ENCODE measurements at places on chromosomes 16 and 17.

DNA sequence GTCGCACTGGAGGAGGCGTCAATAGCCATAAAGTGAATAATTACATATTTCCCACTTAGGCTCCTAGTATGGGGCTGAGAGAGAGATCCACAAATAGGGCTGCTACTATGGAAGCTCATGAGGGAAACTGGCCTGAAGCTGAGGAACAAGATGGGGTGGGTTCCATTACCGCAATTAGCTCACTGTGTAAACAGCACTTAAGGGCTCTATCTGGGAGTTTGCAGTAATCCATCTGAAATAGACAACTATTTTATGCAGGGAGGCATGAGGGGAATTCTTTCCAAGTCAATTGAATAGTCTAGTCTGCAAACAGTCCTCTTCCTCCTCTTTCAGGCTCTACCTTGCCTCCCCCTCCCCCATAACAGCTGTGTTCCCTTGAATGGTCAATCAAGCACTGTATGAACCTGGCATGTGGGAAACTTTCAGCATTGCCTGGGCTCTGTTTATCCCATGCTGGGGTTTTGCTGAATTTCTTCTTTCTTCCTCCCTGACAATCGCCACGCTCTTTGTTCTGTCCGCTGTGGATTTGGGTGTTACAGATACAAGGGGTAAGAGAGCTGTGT lies 56.1 kb upstream of the MAF start:
- DNase-seq = no peak

- no peak for DNase-seq
Observed at GRCh38 chr17:74951680-74952421, 16.2 kb downstream of the OTOP3 start.

GRCh38 chr16:2155091-2155950 lies at the start of gene TRAF7:
TSS of gene TRAF7 (plus strand) at chr16:2155782. CDS start at chr16:2163921, 8,139 bp downstream.
- peak; percentile 100 for DNase-seq

GRCh38 chr16:89431158-89431584 lies 59.2 kb downstream of the ANKRD11 start:
- peak; percentile 71 for DNase-seq

GRCh38 chr17:44492706-44493272 lies 10.4 kb downstream of the GPATCH8 start:
- no peak for DNase-seq

GRCh38 chr16:27627136-27627535 lies 77.2 kb downstream of the KATNIP start:
- DNase-seq = no peak

DNA sequence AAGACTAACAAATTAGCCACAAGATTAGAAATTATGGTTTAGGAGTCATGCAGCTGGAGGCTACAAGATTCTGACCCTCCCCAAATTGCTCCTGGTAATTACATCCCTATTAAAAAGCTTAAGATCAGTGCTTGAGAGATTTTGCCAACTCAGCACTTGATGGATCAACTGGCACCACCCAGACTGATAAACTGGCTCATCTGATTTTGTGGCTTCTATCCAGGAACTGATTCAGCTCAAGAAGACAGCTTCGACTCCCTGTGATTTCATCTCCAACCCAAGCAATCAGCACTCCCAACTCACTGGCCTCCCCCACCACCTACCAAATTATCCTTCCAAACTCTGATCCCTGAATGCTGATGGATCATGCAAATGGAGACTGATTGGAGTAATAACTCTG lies 94.8 kb downstream of the TNFRSF13B start:
- DNase-seq = no peak

- DNase-seq = peak; percentile 96
Observed at GRCh38 chr17:77332981-77333685, 192.4 kb downstream of the SEC14L1 start.

GRCh38 chr17:57271821-57272220 lies 15.5 kb downstream of the MSI2 start:
- DNase-seq = no peak

- DNase-seq = no peak
Observed at GRCh38 chr17:57099165-57099564, 14.1 kb downstream of the AKAP1 start.

GRCh38 chr17:77400445-77400870 lies 259.7 kb downstream of the SEC14L1 start:
- no peak for DNase-seq

- DNase-seq = no peak
Observed at GRCh38 chr16:84617041-84617790, 662 bp downstream of the COTL1 start.

DNA sequence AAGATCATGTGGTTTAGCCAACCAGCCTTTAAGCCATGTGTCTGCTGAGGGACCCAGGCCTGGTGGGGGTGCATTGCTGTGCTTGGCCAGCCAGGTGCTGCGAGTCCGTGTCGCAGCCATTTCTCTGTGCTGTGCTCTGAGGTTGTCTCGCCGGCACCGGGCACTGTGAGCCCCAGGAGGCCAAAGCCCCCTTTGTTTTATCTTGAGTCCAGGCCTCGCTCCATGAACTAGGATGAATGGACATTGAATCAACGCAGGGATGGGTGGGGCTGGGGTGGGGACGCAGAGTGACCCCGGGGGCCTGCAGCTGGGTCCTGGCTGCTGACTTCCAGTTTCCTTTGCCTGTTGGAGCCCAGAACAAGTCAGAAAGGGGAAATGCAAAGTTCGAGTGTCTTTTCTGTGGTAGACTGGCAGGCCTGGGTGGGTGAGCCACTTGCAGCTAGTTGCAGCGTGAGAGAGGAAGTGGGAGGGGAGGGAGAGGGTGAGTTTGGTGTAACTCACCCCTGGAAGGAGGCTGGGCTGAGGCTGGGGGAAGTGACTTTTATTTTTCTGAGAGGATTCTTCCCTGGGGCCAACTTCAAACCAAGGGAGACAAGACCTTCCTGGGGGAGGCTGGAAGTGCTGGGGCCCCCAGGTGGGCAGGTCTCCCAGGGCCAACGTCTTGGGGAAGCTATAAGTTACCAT lies 324.7 kb downstream of the SEC14L1 start:
- DNase-seq = no peak

GRCh38 chr17:76989519-76989918 lies 121.3 kb downstream of the MGAT5B start:
- DNase-seq = no peak

DNA sequence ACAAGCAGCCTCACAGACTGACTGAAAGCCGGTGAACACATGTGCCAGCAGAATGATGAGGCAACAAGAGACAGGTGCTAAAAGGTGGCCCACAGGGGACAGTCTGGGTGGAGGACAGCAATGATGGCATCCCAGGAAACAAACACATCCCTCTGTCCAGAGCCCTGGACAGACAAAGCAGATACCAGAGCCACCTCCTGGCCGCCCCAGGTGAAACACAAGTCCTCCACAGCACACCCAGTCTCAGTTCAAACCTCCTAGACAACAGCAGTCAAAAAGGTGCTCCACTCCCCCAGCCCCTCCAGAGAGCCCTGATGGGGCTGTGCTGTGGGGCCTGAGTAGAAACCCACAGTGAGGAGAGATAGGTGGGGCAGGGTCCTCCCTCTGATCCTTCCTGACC lies 20.3 kb upstream of the CDH5 start:
- no peak for DNase-seq

- peak; percentile 43 for DNase-seq
Observed at GRCh38 chr17:34703533-34703932, 124.2 kb downstream of the TMEM132E start.

GRCh38 chr17:57735230-57735629 lies 9.9 kb downstream of the CCDC182 start:
- no peak for DNase-seq

DNA sequence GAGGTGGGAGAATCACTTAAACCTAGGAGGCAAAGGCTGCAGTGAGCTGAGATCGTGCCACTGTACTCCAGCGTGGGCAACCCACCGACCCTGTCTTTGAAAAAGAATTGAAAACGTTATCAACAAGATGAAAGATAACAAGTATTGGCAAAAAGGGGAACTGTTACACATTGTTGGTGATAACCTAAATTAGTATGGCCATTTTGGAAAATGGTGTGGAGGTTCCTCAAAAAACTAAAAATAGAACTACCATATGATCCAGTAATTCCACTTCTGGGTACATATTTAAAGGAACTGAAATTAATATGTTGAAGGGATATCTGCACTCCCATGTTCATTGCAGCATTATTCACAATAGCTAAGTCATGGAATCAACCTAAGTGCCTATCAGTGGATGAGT lies 61.0 kb downstream of the ABHD15 start:
- no peak for DNase-seq

DNA sequence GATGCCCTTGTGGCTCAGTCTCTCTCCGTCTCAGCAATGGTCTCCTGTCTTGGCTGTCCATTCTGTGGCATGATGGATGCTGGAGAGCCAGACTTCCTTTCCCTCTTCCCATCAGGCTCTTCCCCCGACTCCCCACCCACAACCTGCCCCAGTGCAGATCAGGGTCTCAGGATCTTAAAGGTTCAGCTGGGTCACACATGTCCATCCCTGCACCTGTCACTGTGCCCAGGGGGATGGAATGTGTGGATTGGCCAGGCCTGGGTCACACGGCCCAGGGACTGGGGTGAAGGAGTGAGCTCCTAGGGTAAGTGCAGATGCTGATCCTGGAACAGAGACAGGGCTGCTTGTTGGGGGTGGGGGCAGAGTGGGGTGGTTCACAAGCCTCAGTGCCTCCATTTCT lies 23.0 kb downstream of the ADGRG5 start:
- DNase-seq = no peak

- DNase-seq = no peak
Observed at GRCh38 chr16:61817583-61818278, 218.5 kb downstream of the CDH8 start.

DNA sequence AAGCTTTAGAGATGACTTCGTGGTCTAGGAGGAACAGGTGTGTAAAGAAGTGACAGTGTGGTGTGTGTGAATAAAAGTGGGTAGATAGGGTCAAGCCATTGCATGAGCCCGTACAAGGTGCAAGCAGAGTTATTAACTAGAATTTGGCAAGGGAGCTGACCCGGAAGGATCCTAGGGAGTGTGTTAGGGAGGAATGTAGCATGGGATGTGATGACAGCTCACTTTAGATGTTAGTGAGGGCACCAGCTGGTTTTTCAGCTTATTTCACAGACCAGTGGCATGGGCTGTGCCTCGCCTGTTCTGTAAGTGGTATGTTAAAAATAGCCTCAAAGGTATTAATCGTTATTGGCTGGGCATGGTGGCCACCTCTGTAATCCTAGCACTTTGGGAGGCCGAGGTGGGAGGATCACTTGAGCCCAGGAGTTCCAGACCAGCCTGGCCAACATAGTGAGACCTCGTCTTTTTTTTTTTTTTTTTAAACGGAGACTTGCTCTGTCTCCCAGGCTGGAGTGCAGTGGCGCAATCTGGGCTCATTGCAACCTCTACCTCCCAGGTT lies 8.3 kb downstream of the ANKRD40CL start:
- no peak for DNase-seq

DNA sequence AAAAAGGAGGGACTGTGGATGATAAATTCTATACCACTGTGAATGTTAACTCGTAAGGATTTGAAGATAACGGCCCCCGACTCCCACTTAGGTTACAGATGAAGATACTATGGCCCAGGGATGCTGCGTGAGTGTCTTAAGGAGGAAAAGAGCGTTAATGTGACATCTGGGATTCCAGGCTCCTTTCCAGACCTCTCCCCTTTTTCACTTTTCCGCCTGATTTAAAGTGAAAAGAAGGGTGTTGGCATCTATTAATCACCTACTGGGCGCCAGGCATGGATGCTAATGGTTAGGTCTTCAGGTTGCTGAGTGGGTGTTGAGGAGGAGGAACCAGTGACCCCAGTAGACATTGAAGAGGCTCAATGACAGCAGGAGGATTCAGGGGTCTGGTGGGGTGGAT lies 117.8 kb downstream of the RBFOX1 start:
- DNase-seq = no peak

GRCh38 chr17:79747508-79748294 lies 17.0 kb downstream of the ENPP7 start:
- no peak for DNase-seq

GRCh38 chr16:66460703-66461102 lies 33.6 kb downstream of the BEAN1 start:
- no peak for DNase-seq

DNA sequence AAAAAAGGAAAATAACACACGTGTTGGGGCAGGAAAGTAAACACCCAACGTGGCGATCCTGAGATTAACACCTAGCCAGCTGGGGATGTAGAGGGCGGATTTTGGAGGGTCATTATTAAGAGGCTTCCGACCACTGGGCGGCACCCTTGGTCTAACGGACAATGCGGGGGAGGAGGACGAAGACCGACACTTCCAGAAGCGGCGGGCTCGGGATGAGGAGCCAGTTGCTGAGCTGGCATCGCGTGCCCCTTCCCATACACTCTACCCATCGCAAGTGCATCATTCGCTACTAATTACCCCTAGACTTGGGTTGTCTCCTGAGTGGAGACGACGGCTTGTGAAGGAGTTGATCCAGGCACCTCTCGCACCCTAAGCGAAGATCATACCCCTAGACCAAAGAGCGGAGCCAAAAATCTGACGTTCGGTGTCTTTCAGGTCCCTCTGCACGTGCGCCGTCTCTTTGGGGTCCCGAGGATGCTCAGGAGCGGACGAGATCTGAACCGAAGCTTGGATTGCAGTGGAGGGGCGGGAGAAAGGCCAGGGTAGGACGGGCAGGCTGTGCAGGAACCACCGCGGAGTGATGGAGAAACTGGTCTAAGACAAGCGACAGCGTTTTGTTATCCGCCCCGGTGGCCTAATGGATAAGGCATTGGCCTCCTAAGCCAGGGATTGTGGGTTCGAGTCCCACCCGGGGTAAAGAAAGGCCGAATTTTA lies 17.6 kb downstream of the ZNF213 start:
- DNase-seq = peak; percentile 79

DNA sequence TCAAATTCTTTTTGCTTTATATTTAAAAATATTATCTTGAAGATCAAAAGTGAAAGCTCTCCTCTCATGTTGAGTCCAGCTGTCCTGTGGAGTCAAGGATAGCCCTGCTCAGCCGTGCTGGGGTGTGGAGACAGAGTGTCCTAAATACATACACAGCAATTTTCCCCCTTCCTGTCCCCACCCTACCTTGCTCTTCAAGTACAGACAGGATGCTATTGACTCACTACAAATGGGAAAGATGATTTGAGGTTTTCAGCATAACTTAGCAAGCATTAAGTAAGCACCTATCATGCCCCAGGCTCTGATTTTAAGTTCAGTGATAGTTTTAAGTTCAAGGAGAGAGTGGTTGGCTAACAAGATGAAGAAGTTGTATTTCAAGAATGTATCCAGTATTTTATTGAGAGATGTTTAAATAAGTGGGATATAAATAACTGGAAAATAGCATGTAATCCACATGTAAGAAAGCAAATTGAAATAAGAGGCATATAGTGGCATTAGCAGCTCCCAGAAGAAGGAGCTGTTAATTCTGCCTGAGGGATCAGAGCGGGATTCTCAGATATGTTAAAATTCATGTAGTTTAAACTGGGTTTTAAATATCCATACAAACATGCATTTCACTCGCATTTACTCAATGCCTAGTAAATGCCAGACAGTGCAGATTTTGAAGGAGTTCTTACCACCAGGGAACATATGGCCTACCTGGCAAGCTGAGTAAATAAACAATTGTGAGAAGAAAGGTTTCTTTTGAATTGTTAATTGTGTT lies 183.5 kb upstream of the ANKFN1 start:
- no peak for DNase-seq

GRCh38 chr16:73020409-73020884 lies 27.5 kb downstream of the ZFHX3 start:
- peak; percentile 51 for DNase-seq

Measured in HFF-Myc (cell line).